Fibroblast of skin of right quadriceps (primary cell): ENCODE measurements at places on chromosomes 1 and 21.

GRCh38 chr1:198363625-198364151, 176.8 kb downstream of the ATP6V1G3 start:
- no peak for DNase-seq

DNA sequence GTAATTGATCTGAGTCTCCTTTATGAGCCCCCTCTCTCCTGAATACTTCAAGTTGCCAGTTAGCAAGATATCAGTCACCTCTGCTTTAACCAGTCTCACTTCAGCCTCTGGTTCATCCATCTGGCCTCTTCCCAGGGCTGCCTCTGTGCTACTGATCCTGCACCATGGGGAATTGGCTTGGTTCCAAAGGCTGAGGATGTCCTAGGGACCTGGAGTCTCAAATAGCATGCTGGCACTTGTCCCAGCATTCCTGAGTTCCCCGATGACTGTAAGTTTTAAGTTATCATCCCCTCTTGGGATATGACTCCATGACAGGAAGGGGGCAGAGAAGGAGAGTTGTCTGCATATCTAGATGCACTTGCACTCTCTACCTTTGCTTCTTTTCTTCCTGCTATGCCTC, 252.0 kb downstream of the PTBP2 start:
- DNase-seq, result peak; percentile 83

DNA sequence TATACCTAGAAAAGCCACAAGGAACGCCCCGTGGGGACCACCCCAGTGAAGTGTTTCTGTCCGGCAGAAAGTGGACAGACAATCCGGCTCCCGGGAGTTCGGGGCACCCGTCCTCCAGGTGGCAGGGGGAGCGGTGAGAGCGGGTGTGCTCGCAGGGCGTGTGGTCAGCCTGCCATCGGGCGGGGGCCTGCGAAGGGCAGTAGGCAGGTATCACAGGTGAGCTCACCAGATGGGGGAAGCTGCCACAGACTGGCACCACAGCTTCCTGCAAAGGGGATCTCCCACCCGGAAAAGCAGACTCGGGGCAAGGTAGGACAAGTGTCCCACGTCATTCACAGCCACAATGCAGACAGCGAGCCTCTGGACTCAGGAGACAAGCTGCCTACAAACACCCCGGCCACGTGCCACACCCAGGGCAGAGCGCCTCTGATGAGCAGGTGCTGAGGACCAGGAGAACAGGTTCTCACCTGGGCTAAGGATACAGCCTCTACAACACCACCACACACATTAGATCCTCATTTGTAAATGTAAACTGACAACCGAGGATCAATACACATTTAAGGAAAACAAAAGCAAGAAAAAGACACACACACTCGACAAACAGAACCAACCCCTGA, 36.4 kb downstream of the VPS26C start:
- no peak for DNase-seq

DNA sequence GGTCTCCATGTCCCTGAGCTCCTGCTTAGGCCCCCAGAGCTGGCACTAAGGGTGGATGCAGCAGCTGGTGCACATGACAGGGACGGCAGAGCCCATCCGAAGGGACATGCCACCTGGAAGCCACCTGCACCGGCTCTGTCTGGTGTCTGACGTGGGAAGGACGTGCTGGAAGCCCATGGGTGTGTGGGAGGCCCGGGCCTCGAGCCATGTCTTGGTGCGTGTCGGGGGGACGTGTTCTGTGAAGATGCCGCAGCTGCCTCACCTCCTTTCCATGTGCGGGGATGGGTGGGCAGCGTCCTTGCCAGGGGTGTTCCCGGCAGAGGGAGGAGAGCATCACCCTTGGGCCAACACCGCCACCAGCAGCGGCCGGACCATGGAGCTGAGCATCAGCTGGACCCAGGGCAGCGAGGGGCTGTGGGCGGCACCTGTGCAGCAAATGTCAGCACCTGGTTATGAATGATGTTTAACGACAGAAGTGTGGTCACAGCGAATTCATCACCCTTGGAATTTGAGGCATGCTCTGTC, 15.5 kb upstream of the POFUT2 start:
- no peak for DNase-seq

DNA sequence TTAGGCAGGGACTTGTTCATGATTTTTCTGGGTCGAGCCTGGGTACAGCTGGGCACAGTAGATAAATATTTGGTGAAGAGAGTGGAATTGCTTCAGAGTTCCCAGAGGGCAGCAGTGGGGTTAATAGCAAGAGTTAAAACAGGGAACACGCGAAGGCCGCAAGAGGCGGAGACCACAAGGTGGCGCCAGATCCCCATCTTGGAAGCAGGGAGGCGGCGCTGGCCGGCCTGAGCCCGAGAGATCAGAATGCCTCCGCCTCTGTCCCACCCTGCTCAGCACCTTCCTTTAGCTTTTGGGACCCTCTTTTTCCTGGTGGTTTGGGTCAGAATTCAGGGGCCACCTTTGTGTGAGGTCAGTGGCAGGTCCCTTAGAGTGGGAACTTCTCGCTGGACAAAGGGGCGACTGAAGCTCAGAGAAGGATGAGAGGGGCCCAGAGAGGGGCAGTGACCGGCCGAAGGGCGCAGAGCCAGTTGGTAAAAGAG, 6.5 kb upstream of the PADI2 start:
- DNase-seq, result peak; percentile 73
